Calu3 (cell line): ENCODE measurements at places on chromosomes 4 and X. TPM values are rescaled to one million over a fixed set of nuclear protein-coding genes. Genes with fewer than 3 reads are reported as not detected.

DNA sequence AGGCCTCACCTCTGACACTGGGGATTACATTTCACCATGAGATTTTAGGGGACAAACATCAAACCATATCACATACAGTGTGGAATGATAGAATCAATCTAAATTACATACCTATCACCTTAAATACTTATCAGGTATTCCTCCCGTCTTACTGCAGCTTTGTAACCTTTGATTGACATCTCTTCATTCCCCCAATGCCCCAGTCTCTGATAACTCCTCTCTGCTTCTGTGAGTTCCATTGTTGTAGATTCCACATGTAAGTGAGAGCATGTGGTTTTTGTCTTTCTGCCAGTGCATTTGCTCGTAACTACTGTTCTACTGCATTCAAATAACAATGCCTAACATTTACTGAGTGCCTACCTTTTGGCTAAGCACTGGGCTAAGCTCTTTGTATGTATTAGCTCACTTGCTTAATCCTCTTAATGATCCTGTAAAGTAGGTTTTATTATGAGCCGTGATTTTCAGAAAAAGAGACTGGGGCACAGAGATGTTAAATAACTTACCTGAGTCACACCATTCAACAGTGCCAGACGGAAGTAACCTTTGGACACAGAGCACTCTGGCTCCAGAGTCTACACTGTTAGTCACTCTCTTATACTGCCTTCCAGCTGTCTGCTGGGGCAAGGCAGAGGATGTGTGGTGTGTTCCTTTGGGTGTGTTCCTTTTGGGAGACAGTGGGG lies 63.7 kb upstream of the ESX1 start:
- peak; percentile 63 for DNase-seq

DNA sequence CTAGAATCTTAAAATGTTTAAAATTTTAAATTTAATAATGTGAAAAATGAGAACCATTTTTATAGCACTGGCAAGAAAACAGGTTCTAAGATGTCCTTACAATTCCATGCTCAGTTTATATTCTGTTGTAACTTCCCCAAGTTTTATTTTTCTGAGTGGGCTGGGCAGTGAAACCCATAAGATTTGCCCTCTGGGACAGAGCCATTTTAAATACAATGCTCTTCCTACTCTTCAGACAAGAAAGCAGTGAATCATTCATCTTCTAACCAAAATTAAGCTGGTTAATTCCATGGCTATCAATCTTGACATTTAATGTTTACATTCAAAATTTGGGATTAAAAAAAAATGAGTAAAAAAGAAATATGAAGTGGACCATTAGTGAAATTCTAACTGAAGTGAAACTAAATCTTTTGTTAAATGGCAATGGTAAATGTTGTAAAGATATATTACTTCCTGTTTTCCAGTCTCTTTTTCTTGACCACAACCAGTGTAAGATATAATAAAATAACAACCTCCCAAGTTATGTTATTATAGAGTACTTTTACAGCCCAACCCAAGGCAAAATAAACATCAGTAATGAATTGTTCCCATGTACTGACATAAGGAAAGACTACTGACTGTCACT lies 37.2 kb upstream of the PTPN13 start:
- no peak for DNase-seq

DNA sequence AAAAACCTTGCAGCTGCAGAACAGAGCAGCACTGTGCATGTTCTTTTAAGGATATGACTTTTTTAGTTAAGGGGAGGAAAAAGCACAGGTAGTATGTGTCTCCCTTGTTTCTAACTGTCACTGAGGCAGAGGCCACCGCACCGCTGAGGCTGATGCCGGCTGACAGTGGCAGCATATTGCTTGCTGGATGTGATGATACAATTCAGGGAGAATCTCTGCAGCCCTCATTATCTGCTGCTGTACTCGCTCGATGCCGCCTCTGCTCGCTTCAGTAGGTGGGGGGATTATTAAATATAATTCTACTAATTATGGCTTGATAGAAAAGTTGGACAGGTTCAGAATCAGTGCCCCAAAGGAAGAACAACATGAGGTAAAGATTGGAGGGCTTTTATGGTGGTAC lies 378.8 kb upstream of the NOCT start:
- DNase-seq, result no peak

DNA sequence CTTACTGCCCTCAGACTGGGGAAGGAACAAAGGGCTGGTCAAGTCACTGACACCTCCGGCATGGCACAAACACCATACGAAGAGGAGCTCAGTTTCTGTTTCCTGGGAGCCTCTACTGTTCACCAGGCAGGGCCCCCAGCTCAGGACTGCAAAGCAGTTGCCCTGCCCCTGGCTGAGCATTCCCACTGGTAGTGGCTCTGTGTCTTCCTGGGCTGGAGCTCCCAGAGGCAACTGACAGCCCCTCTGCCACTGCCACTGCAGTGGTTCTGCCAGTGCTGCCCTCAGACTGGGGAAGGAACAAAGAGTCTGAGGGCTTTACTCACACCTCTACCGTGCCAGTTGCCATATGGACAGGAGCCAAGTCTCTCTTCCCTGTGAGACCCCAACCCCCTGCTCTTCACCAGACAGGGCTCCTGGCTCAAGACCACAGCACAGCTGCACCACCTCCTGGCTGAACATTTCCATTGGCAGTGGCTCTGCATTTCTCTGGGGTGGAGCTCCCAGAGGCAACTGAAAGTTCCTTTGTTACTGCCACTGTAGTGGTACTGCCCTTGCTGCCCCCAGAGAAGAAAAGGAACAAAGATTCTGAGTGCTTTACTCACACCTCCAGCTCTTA lies 67.9 kb downstream of the SMARCA5 start:
- no peak for DNase-seq

- no peak for DNase-seq
These were observed 2078.4 kb upstream of the TENM3 start for GRCh38 chr4:180164799-180165198.

GRCh38 chrX:150081076-150081475 lies 142.8 kb upstream of the EOLA2 start:
- DNase-seq, result no peak

DNA sequence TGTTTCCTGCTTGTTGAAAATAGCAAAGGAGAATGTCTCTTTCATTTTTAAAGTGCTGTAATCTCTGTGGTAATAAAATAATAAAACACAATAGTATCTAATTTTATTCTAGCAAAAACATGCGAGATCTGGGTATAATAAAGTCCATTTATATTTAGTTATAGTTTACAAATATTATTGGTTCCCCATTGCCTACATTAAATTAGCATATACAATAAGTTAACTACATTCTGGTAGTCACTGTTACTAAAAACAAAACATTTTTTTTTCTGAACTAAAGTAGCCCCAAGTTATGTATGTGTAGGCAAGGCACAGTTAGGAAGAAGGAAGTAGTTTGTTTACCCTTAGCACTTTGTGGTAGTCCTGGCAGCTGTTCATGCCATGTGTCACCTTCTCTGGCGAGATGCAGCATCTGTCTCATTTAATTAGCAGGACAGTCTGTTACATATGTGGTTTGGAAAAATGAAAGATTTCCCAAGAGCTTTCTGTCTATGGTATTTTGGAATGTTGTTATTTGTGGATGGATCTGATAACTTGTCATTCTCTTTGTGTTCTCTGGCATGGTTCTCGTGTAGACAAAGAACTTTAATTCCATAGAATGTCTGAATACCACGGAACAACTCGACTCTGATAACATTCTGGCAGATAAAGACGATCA lies 231.3 kb upstream of the PITX2 start:
- DNase-seq, result peak; percentile 5

The PGAM4 gene
- total RNA-seq, result not detected in 2 replicates

The GAB3 gene
- total RNA-seq, result not detected in 2 replicates

The LIN54 gene
- 16.3 and 16.4 TPM in 2 replicates for total RNA-seq
